ENCODE measurements at places on chromosomes 2 and 18.

GRCh38 chr2:159077869-159078268, 109.4 kb downstream of the TANC1 start:
- DNase-seq = no peak

GRCh38 chr2:224671731-224672130, 44.4 kb downstream of the CCDC195 start:
- no peak for DNase-seq

- no peak for DNase-seq
These were observed 53.0 kb upstream of the GLI2 start for GRCh38 chr2:120682654-120683053.

- DNase-seq = no peak
These were observed 61.6 kb upstream of the NOSTRIN start for GRCh38 chr2:168740788-168741187.

- DNase-seq = no peak
These were observed 237.3 kb downstream of the GALR1 start for GRCh38 chr18:77486985-77487384.

Data from activated T-cell treated with anti-CD3 and anti-CD28 coated beads, Interleukin-2, amount 50 U/mL, for 4 hours (primary cell).